Stimulated activated CD4-positive, alpha-beta T cell treated with anti-CD3 and anti-CD28 coated beads, Interleukin-1b, Interleukin-23, amount 100 ng/mL, for 1 hour (primary cell): ENCODE measurements at places on chromosomes 3 and 15.

- no peak for DNase-seq
These were observed 1.8 kb upstream of the ZBTB38 start for GRCh38 chr3:141366285-141367037.

- DNase-seq: no peak
These were observed 24.8 kb upstream of the SHISA5 start for GRCh38 chr3:48528754-48529153.

GRCh38 chr3:143755978-143756377 lies 92.3 kb downstream of the SLC9A9 start:
- DNase-seq: no peak

GRCh38 chr3:54232618-54233017 lies 110.3 kb downstream of the CACNA2D3 start:
- DNase-seq: no peak

GRCh38 chr3:157632075-157632474 lies 128.9 kb upstream of the VEPH1 start:
- no peak for DNase-seq

GRCh38 chr3:188728371-188728896 lies 443.3 kb upstream of the TPRG1 start:
- no peak for DNase-seq

GRCh38 chr3:49997862-49998261 lies 57.9 kb downstream of the RBM6 start:
- no peak for DNase-seq

DNA sequence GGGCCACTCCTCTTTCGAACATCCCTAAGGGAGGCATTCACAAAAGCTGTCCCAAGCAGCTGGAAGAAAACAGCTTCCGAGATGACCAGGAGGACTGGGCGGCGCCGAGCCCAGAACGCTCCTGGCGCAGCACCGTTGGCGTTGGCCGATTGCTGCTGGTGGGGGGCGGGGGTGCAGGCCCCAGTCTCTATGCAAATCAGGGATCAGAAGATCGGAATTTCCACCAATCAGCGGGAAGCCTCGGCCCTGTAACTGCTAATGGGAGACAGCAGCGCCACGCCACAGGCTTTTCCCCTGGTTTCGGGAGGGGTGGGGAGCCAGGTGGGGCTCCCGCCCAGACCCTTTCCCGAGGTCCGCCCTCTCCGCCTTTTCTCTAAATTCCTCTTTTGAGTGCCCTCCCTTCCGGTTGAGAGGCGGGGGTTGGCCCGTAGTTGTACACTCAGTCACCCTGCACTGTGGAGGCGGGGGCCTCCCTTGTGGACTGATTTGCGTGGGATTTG lies 27.0 kb downstream of the HMCES start:
- DNase-seq: no peak

DNA sequence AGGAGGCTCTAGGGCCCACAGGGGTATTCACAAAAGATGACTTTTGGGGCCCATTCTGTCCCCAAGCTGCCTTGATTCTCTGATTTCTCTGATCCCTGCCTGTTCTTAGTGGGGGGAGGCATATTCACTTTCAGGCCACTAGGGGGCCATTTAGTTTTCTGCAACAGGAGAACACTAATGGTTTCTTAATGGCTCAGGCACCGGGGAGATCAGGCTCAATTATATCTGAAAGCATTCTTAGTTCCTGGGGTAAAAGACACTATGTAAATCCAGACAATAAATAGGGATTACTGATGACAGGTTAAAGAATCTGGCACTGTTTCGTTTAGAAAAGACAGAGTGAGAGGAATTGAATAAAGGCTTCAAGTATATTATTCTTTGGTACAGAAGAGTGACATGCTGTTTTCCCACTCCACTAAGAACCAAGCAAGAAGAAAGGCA lies 2.5 kb upstream of the INAFM2 start:
- no peak for DNase-seq

DNA sequence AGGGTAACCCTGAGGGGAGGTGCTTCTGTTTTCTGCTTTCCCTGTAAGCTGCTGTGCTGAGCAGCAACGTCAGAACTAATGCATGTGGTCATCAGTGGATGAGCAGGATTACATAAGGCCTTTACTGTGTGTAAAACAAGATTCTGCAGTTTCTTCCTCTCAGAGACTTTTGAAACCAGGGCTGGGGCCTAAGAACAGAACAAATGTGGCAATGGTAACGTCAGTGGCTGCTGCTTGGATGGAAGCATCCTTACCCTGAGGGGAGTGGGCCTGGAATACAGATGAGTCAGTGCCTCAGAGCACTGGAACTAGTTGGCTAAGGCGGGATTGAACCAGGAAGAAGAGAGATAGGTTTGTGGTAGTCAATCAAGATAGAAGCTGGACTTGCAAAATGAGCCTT lies 180.2 kb upstream of the KCNH8 start:
- DNase-seq: no peak

- no peak for DNase-seq
These were observed 221.0 kb downstream of the ZMAT3 start for GRCh38 chr3:178850450-178851190.

- DNase-seq: no peak
These were observed 91.3 kb downstream of the UACA start for GRCh38 chr15:70672081-70672480.

DNA sequence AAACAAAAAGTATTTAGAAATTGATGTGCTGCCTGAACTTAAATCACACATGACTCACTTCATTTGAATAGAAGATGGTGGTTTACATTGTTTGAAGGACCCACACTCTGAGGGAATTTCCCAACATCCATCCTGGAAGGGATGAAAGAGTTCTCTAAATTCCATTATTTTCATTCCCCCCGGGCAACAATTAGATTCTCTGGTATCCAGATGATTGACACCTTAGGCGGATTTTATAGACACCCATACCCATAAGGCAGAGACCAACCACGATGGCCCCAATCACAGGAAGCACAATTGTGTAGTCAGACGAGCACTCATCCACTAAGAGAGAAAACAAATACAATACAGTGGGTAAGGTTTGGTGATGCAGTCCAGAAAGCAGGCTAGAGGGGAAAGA lies 24.6 kb upstream of the MCCC1 start:
- no peak for DNase-seq

DNA sequence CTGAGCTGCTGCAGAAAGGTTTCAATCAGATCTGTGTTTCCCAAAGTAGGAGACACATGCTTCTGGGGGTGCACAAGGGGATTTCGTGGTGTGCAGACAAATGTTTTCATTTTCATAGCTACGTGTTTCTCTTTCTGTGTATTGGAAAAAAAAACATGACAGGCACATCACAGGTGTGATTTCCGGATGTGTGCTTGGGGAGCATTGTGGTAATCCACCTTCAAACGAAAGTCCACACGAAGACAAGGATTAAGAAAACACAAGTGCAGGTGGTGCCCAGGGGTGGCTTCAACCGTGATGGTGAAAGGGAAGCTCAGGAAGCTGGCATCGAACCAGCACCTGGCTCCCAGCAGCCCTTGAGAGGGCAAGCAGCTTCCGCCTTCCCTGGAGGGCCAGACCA lies 164.6 kb upstream of the LINGO1 start:
- DNase-seq: no peak

GRCh38 chr15:66939451-66940023 lies 125.9 kb upstream of the SMAD3 start:
- DNase-seq: no peak

DNA sequence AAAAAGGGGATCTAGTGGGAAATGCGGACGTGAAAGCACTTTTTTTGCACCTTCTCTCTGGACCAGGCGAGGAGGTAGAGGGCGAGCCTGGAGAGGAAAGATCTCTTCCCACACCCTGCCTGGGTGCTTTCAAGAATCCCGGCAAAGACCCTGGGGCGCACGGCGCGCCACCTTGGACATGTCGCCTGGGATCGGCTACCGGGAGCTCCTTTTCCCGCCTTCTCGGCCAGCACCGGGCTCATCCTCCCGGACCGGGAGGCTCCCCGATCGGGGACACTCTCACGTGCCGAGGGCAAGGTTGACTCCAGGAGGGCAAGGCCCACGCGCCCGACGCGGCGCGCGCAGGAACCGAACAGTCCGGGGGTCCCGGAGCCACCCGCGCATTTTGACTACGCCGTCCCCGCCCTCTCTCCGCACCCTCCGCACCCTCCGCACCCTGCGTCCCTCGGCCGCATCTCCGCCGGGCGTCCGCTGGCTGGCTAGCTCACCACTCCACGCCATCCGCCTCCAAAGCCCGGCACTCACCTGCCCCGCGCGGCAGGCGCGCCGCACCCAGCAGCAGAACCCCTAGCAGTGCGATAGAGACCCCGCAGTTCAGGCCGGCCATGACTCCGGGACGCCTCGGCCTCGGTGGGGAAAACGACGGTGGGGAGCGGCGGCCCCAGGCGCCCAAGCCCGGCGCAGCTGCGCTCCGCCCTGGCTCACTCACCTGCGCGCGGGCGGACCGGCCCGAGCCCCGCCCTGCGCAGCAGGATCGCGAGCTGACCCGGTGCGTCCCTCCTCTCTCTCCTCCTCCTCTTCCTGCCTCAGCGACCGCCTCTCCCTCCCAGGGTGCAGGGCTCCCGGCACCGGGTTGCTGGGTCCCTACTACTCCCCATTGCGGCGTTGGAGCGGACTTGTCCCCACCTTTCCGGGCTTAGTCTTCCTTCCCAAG lies at the start of gene CDCP1:
Gene CDCP1 (minus strand): TSS at position 698 of the 934 bp plus-strand sequence. CDS start 91 bp downstream, at position 607.
- DNase-seq: no peak

DNA sequence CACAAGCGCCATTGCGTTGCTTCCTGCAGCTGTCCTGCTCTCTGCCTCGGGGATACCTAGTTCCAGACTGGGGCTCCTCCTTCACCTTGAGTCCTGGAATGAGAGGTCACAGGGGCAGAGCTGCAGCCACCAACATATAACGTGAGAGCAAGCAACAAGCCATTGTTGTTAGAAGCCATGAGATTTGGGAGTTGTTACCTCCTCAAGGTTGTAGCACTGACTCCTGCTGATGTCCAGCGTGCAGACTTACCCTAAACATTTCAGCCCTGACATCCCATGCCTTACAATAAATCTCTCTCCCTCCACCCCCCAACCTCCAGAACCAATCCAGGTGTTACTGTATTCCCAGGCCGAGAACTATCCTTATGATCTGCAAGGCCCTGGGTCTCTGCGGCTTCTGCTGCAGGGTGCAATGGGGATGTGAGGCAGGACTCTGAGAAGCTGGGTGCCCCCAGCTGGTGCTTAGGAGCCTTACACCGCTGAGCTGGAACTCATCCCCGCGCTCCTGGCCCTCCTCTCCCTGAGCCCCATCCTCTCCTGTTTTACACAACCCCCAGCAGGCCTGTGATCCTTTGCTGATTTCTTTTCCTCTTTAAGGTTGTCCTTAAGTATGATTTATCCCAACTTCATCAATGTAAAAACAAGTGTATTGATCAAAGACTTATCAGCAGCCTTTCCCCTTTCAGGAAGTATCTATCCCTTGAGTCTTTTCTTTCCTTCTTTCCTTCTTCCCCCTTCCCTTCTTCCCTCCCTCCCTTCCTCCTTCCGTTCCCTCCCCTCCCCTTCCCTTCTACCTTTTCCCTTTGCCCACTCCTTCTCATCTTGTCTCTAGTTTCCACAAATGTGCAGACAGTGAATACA lies 84.2 kb upstream of the ABHD2 start:
- no peak for DNase-seq

DNA sequence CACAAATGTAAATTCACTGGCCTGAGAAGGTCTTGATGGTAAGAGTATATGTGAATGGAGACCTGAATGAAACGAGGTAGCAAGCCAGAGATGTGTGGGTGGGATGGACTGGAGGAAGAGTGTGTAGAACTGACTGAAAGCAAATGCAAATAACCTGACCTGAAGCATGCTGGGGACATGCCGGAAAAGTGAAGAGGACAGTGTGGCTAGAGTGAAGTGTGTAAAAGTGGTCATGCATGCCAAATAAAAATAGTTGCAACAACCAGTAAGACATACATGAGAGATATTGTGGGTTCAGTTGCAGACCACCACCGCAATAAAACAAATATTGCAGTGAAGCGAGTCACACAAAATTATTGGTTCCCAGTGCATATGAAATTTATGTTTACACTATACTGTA lies 82.3 kb downstream of the LPP start:
- no peak for DNase-seq

GRCh38 chr3:193729601-193730000 lies 136.6 kb downstream of the OPA1 start:
- no peak for DNase-seq

DNA sequence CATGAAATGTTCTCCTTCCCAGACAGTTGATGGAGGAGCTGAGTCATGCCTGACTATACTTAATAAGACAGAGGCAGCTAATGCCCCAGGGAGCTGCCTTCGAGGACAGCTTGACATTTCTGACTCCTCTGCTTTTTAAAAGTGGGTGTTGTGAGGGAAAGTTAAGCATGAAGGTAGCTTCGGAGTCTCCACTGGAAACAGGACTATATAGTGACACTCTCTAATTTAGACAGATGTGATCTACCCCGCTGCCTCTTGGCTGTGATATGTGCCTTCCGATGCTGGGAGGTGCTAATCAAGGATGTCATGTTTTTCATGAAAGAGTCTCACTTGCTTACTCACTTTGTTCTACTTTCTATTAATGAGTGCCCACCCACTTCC lies 72.7 kb downstream of the IL1RAP start:
- no peak for DNase-seq

- DNase-seq: no peak
These were observed 349.3 kb downstream of the MAGI1 start for GRCh38 chr3:65689436-65689835.

DNA sequence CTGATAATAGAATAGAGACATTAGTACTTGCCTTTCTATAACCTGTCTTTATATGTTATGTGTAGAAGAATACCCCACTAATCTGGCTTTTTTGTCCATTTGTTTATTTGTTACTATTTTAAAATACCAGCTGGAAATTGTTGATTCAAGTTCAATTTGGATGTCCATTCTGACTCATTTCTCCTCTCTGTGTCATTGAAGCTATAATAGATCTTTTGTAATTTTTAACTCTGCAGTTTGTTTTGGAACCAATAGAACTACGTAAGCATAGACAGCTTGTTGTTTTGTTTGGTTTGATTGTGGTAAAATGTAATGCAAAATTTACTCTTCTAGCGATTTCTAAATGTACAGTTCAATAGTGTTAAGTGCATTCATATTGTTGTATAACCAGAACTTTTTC lies 390.4 kb downstream of the ZIC1 start:
- DNase-seq: no peak

DNA sequence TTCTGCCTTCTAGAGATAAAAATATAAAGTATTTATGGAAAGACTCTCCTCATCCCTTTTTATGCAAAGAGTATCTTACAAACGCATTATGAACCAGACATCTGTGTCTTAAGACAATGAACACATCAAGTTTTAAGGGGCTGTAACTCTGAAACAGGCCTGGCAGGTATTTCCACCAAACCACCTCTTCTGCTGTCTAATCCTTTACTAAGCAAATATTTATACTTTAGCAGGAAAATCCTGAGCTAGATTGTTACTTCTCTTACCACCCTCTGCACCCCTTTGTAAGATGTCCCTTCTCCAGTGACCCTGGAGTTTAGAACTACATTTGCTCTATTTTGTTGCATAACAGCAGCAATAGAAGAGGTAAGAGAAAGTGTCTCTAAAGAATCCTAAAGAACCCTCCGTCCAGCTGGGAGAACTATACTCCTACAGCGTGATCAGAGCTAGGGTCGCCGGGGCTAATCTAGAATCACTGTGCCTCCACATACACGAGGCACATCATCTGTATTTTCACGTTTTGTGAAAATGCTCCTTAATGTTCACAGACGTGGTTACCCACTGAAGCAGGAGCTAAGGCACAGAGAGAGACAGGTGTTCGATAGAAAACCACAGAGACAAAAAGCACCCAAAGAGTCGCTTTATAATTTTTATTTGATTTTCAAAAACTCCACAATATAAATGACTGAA lies 129.6 kb downstream of the FOXP1 start:
- no peak for DNase-seq

GRCh38 chr3:27216955-27217552 lies 152.1 kb downstream of the NEK10 start:
- DNase-seq: no peak

GRCh38 chr3:53401154-53401553 lies 53.8 kb upstream of the DCP1A start:
- no peak for DNase-seq

GRCh38 chr3:25566358-25566920 lies 98.3 kb downstream of the TOP2B start:
- DNase-seq: no peak
